ENCODE measurements at places on chromosomes 12 and 14. TPM values are rescaled to one million over a fixed set of nuclear protein-coding genes. Genes with fewer than 3 reads are reported as not detected.

Gene ZNF10
- 5.4 TPM for total RNA-seq

Gene COX8C
- total RNA-seq, result not detected

Gene TAS2R13
- 0.73 TPM for total RNA-seq

- peak; percentile 94 for DNase-seq
Measured at GRCh38 chr12:14948672-14949071, 10.3 kb upstream of the ERP27 start.

Gene RHOF
- total RNA-seq, result 7.6 TPM

DNA sequence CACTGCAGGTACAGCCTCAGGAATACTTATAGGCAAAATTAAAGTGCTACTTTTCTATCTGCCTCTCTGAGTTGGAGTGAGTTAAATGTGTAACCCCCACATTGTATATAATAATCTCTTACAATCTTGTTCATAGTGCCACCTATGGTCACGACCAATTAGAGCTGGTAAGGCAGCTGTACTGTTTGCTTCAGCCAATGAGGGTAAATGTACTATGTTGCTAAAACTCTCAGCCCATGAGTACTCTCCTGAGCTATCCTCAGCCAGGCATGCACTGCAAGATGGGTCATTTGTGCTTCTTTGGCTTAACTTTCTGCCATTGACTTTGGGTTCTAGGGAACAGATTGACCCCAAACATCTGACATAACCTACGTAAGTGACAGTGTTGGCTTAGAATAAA is 15.0 kb upstream of the MDM2 start:
- DNase-seq, result no peak

DNA sequence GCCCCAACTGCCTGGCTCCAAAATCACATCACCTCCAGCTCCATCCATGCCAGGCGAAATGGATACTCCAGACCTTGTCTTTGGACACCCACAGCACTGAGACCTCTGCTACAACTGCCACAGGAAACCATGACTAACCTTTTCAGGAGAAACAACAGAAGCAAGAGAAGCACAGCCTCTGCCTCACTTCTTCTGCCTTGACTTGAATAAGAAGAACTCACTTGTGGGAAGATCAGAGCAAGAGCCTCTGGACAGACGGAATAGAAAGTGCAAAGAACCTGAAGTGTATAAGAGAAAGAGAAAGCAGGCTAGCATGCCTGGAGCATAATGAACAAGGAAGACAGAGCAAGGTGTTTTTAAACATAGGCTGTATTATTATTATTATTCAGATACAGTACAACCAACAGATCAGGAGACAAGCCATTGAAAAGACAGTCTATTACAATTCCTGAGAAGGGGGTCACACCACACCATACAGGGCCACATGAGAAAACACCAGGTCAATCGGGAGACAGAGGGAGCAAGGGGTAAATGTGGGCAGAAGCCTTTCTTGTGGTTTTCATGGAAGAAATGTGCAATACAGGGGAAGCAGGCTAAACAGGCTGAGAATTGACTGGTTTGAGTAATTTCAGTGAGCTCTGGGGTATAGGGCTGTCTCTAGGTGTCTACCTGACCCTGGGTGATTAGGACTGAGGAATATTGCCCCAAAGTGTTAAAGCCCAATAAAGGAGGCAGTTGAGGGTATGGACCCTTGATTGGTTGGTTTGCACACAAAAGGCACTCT is 7.4 kb upstream of the OR10P1 start:
- no peak for DNase-seq

Gene CCDC198
- total RNA-seq, result not detected

- DNase-seq, result no peak
Measured at GRCh38 chr14:34174973-34175372, 224.1 kb upstream of the EGLN3 start.

Gene LETMD1
- 27.0 TPM for total RNA-seq

GRCh38 chr14:32594766-32595165 is 265.7 kb downstream of the AKAP6 start:
- no peak for DNase-seq

Gene NRL
- total RNA-seq, result 0.56 TPM

DNA sequence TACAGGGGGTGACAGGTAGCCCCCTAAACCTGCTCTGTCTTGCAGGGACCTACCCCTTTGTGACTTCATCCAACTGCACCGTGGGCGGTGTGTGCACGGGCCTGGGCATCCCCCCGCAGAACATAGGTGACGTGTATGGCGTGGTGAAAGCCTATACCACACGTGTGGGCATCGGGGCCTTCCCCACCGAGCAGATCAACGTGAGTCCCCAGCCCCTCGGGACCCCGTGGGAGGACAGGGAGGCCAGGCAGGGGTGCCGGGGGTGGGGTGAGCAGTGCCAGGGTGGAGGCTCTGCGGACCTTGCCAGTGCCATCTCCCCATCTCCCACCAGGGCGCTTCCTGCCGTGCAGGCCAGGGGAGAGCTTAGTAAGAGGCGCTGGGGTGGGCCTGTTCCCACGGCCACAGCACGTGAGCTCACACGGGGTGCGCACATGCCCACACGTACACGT is 11.1 kb upstream of the SIVA1 start:
- DNase-seq, result no peak
